ENCODE measurements at places on chromosomes 4 and X. TPM values are rescaled to one million over a fixed set of nuclear protein-coding genes. Genes with fewer than 3 reads are reported as not detected.

The NSG1 gene
- total RNA-seq: 0.78 TPM

The PTPN13 gene
- total RNA-seq: 30.1 TPM

The MAGEE1 gene
- 6.1 TPM for total RNA-seq

The ANKRD17 gene
- total RNA-seq: 59.4 TPM

The EPGN gene
- 1.6 TPM for total RNA-seq

The PGAM4 gene
- total RNA-seq: not detected

The GAGE10 gene
- not detected for total RNA-seq

The RTL9 gene
- total RNA-seq: 0.09 TPM

The ITGB1BP2 gene
- 22.3 TPM for total RNA-seq

The HPGDS gene
- 3.2 TPM for total RNA-seq

The CXCL5 gene
- total RNA-seq: not detected

The ARHGAP36 gene
- total RNA-seq: not detected

The FRG1 gene
- 32.8 TPM for total RNA-seq

The VCX3B gene
- not detected for total RNA-seq

The RNF128 gene
- total RNA-seq: not detected

The CXCL10 gene
- 2.6 TPM for total RNA-seq

The RTL5 gene
- 12.0 TPM for total RNA-seq

The UGT2B11 gene
- total RNA-seq: not detected

The SSX3 gene
- total RNA-seq: not detected

The ANKRD37 gene
- total RNA-seq: 22.2 TPM

The AFP gene
- total RNA-seq: not detected

The RBMXL3 gene
- not detected for total RNA-seq

The FGG gene
- total RNA-seq: not detected

All from aorta (tissue), 5 donors.